ENCODE measurements at places on chromosomes 1 and 21.

DNA sequence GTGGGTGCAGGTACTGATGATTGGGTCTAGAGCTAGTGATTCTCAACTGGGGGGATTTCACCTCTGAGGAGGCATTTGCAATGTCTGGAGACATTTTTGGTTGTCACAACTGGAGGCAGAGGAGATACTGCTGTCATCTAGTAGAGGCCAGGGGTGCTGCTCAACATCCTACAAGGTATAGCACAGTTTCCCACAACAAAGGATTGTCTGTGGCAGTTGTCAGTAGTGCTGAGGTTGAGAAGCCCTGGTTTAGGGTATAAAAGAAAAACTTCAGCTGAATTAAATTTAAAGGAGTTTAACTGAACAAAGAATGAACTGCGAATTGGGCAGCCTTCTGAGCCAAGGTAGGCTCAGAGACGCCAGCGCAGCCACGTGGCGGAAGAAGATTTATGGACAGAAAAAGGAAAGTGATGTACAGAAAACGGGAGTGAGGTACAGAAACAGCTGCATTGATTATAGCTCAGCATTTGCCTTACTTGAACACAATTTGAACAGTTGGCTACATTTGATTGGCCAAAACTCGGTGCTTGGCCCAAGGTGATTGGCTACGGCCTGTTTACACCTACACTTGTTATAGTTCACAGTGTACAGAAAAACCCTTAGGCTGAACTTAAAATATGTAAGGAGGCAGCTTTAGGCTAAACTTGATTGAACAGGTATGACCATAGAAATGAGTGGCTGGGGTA, 40.4 kb downstream of the MPZL1 start:
- no peak for DNase-seq

GRCh38 chr1:84121360-84121759, 22.7 kb upstream of the PRKACB start:
- no peak for DNase-seq

- no peak for DNase-seq
Measured at GRCh38 chr1:106975944-106976343, 80.5 kb upstream of the PRMT6 start.

- DNase-seq: no peak
Measured at GRCh38 chr1:30965924-30966599, 57.5 kb upstream of the SDC3 start.

DNA sequence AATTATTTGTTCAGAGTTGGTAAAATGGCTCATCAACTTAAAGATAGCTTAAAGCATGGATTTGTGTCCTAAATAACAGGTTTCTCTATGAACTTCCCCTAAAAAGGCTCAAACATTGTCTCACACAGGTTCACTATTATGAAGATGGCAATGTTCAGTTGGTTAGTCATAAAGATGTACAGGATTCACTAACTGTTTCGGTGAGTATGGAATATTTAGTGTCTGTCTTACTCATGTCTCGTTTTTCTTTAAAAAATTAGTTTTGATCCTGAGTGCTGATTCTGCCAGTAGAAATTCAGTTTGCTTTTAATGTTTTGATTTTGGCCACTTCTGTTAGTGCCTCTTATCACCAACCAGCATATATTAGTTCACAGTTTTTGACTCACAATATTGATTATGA, 7.5 kb upstream of the MOV10 start:
- no peak for DNase-seq

DNA sequence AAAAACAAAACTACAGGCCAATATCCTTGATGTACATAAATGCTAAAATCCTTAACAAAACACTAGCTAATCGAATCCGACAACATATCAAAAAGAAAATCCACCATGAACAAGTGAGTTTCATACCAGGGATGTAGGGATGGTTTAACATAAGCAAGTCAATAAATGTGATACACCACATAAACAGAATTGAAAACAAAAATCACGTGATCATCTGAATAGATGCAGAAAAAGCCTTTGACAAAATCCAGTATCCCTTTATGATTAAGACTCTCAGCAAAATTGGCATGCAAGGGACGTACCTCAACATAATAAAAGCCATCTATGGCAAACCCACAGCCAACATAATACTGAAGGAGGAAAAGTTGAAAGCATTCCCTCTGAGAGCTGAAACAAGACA, 466.1 kb downstream of the BRINP3 start:
- no peak for DNase-seq

DNA sequence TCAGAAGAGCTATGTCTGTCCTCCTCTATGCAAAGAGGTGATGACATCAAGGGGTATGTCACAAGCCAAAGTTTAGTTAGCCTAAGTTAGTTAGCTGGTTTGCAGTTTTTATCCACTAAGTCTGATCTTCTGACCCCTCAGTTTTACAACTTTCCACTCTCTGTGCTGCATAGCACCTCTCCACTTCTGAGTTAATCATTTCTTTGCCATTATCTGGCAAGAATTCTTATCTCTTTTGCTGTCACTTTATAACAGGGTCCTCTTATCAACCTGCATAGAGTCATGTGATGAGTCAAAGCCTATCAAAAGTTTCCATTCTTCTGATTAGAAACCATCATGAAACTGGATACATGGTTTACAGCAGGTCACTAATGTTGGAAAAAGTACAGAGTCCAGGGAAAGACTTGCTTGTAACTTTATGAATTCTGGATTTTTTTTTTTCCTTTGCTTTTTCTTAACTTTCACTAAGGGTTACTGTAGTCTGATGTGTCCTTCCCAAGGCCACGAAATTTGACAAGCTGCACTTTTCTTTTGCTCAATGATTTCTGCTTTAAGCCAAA, at the start of gene NR5A2:
Gene NR5A2 (plus strand): TSS at position 447 of the 560 bp plus-strand sequence. CDS start 138 bp downstream, outside the sequence.
- DNase-seq: no peak

- DNase-seq: no peak
Measured at GRCh38 chr1:43651188-43651587, 1.2 kb downstream of the KDM4A start.

- peak; percentile 67 for DNase-seq
Measured at GRCh38 chr1:15678578-15678977, 5.5 kb upstream of the PLEKHM2 start.

DNA sequence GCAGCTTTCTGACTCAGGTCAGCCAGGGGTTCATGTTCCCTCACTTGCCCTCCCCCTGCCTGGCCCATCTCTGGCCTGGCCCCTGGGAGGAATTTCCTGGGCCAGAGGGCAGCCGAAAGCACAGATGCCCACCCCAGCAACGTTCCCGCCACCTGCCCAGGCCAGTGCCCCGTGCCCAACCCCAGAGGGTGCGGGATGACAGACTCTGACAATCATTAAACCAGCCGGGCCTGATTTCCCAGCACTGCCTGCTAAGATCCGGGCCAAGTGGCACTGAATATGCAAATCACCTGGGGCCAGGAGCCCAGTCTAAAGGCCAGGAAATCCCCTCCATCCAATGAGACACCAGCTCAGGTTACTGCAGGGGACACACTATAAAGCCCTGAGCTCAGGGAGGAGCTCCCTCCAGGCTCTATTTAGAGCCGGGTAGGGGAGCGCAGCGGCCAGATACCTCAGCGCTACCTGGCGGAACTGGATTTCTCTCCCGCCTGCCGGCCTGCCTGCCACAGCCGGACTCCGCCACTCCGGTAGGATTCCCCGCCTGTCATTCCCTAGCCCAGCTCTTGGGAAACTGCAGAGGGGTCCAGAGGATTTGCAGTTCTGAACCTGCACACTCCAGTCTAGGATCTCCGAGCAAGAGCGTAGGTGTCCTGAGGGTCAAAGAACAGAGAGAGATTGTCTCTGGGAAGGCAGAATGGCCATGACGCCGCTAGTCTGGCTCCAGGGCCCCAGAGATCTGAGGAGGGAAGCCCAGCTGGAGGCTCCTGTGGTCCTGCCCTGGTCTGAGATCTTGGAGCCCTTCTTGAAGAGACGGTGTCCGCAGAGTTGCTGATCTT, at the start of gene ELF3:
Gene ELF3 (plus strand): TSS at position 408 of the 836 bp plus-strand sequence. CDS start 550 bp downstream, outside the sequence.
- DNase-seq: no peak

DNA sequence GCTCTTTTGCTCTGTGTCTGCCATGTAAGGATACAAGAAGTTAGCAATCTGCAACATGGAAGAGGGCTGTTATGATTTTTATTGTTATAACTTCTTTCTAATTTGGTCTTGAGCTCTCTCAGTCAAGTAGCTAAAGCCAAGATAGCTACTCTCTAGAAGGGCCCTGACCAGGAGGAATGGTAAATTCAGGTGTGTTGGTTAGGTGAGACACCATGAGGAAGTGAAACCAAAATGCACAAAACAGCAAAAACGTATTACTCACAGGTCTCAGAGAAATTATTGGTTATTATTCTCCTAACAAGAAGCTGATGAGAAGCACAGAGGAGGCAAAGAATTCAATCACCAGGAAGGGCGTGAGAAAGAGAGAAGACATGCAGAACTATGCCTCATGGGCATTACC, 51.8 kb upstream of the INSL5 start:
- DNase-seq: no peak

- DNase-seq: peak; percentile 67
Measured at GRCh38 chr1:65209005-65209885, 61.2 kb downstream of the AK4 start.

DNA sequence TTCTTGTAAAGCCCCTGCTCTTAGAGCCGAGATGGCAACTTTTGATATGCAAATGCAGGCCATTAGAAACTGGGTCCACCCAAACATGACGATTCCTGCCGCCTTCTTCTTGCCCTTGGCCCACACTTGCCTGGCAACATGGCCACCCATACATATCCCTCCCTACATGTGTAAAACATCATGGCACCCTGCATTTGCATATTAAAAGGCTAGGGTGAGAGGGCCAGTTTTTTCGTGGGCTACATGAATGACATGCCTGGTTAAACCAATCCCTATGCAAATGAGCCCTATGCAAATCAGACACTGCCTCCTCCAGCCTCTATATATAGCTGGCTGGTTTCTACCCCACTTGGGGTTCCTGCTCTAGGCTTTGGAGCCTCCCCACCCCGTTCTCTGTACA, 18.8 kb downstream of the PLA2G2A start:
- DNase-seq: no peak

DNA sequence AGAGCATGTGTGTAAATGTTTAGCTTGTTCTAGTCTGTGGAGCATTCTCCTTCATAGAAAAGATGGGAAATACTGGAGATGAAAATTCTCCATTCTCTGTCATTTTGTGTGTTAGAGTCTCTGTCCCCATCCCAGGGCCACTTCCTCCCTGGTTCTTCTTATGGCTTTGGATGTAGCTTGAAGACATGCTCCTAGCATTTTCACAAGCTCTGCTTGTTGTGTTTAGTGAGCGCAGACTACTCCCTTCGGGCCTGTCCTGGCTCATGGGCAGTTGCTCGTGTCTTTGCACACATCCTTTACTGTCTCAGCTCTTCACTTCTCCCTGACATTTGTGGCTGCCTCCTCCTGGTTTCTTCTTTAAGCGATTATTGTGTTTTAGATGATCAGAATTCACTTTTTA, 30.4 kb downstream of the MAPKAPK2 start:
- no peak for DNase-seq

DNA sequence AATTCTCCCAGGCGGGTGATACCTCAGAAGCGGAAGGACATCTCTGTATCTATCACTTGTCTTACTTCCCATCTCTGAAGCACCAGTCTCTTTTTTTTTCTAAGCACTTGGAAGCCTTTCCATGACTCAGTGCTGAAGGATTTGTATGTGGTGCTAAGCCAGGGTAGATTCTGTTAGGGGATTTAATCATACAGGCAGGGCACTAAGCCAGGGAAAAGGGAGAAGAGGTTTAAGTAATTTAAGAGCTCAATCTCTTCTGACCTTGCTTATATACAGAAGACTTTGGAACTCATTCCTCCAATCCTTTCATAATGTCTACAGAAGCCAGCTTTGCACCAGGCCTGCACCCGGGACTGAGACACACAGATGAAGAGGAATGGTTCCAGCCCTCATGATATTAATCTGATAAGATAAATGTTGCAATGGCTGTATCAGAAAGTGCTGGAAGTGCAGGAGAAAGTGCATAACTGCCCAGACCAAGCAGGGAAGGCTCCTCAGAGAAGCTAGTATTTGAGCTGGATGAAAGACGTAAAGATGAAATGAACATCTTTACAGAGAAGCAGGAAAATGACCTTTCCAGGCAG, 11.0 kb downstream of the FAM163A start:
- peak; percentile 92 for DNase-seq

DNA sequence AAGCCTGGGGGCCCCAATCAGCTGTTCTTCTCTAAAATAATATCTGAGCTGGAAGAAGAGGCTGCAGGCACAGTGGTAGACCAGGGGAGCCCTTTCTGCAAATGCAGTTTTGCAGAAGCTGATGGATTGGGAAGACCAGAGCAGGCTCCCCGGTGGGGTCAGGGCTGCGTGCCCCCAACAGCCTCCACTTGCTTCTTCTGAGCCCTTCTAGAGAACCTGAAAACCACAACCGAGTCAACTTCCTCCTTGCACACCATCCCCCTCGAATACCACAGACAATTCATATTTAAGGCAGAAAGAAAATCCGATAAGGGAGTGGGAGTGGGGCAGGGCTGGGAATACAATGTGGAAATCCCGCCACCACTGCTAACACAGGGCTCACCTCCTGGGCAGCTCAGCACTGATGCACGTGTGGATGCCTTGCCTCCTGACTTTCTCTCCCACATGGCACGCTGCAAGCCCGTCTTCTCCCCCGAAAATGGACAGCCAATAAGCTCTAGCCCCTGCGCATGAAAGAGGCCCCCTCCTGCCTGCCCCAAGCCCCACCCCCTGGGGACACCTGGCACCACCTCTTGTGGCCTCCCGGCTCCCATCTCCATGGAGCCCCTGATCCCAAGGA, 25.4 kb upstream of the ALDH4A1 start:
- DNase-seq: peak; percentile 37

GRCh38 chr1:1157426-1157913, 16.2 kb upstream of the TTLL10 start:
- peak; percentile 87 for DNase-seq

- no peak for DNase-seq
Measured at GRCh38 chr1:47482786-47483185, 44.9 kb downstream of the FOXD2 start.

Measured in fibroblast of the aortic adventitia (primary cell).